ENCODE measurements at places on chromosomes 2 and 18.

DNA sequence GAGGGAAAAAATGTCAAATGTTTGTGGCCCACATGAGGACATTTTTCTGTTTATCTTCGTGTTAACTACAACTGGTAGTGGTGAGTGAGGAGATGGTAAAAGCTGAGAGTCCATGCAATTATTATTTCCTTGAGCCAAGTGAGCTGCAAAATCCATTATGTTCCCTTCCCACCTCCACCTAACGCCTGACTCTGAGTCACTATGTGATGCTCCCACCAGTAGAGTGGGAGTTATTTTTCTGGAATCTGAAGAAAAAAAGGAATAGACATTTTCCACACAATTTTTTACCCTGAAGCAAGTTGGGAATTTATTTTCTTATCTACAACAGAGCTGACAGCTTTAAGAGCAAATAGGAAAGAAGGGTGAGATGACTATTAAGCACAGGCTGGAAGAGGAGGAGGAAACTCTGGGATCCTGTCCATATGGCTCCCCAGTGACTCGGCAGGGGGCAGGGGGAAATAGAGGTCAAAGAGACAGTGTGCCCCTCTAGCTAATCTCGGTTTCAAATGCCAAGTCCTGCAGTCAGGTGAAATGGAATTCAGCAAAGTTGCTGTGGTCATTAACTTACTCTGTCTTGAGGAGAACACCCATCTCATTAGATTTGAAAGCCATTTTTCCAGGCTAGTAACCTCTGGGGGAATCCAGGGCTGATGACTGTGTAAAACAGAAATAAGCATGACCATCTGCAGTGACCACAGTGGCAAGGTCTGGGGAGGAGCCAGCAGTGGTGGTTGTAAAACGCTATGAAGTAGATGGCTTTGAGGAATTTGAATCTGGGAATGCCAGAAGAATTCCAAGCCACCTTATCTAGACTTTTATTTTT is 463.9 kb downstream of the STK39 start:
- no peak for DNase-seq

DNA sequence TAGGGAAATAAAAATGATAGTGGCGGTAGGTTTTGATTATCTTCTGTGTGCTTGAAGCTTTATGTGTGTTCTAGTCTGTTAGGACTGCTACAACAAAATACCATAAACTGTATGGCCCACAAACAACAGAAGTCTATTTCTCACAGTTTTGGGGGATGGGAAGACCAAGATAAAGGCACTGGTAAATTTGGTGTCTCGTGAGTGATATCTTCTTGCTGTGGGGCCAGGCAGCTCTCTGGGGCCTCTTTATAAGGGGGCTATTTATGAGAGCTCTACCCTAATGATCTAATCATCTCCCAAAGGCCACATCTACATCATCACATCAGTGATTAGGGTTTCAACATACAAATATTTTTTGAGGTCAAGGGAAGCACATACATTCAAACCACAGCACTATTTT is 86.8 kb upstream of the SPHKAP start:
- no peak for DNase-seq

DNA sequence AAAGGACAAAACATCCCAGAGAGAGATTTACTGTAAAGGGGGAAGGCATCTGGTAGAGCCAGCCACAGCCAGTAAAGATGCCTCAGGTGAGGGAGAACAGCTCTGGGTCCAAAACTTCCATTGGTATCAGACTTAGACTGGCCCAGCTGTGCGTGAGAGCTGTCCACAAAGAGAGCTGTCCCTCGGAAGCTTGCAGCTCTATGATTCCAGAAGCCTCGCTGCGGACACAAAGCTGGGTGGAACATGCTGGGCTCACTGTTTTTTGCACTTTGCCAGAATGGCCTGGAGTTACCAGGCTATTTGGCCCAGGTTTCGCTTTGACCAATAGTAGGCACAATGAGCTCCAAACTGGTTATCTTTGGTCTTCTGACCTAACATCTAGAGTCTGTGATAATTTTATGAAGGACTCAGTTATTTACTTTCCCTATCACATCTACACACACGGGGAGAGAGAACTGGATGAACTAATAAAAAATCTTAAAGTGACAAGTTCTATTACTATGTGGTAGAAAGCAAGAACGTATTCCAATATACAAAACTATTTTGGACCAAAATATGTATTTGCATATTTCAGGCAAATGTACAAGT is 101.9 kb downstream of the DNER start:
- DNase-seq: no peak

DNA sequence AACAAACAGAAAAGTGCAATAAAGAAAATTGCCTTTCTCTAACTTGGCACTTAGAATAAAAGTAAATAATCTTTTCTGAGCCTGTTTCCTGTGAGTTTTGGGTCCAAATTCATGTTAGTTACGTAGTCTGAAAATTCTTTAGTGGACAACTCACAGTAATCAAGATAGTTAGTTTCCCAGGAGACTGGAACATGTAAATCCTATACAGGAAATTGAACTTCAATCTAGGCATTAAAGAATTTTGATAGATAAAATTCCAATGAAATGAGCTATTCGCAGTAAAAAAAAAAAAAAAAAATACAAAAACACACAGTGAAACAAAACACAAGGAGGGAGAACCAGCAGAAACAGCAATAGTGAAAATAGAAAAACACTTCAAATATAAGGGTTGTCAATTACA is 83.8 kb upstream of the REG3G start:
- DNase-seq: no peak

DNA sequence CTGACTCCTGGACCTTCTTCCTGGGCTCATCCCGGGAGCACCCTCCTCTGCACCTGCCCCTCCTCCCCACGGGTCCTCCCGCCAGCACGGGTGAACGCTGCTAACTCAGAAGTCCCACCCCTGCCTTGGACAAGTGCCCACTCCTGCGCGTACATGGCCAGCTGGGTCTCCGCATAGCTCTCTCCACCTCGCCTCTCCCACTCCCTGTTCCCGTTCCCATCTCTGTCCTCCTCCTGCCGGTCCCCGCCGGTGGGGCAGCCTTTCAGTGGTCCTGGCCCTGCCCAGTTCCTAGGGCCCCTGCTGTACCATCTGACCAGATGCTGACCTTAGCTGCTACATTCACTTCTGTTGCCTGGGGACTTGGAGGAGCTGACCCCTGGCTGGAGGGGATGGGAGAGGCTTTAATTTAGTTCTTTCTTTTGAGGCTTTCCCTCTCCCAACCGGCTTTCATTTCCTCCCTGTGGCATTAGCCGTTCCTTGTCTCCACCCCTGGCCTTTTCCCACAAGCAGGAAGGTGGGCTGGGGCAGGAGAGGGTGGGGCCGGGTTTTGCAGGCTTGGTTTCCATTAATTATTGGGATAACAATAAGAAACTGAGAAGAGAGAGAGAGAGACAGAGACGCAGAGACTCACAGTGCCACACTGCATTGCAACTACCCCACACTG is 136.1 kb downstream of the SH3BP4 start:
- DNase-seq: no peak

DNA sequence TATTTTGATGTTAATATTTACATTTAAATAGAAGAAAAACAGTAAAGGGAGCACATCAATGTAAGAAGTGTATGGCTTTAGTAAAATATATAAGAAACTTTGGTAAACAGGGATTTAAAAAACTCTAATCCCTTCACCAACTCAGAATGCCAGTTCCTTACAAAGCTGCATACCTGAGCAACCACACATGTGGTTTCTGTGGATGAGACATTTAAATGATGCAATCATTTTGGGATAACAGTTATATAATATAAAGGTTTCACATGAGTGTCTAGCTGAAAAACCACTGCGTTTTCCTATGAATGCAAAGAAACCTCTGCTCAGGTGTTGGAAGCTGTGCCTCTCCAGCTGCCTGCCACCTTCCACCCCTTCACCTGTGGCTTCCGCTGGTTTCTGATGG is 209.1 kb upstream of the REV1 start:
- DNase-seq: no peak

- no peak for DNase-seq
Measured at GRCh38 chr18:63290821-63291200, 28.8 kb downstream of the BCL2 start.
